NCI-H1694 treated with DMSO at 0.1 percent for 48 hours (cell line): ENCODE measurements at places on chromosomes 12 and 14.

GRCh38 chr14:57933349-57933748 is 67.5 kb upstream of the SLC35F4 start:
- no peak for DNase-seq

DNA sequence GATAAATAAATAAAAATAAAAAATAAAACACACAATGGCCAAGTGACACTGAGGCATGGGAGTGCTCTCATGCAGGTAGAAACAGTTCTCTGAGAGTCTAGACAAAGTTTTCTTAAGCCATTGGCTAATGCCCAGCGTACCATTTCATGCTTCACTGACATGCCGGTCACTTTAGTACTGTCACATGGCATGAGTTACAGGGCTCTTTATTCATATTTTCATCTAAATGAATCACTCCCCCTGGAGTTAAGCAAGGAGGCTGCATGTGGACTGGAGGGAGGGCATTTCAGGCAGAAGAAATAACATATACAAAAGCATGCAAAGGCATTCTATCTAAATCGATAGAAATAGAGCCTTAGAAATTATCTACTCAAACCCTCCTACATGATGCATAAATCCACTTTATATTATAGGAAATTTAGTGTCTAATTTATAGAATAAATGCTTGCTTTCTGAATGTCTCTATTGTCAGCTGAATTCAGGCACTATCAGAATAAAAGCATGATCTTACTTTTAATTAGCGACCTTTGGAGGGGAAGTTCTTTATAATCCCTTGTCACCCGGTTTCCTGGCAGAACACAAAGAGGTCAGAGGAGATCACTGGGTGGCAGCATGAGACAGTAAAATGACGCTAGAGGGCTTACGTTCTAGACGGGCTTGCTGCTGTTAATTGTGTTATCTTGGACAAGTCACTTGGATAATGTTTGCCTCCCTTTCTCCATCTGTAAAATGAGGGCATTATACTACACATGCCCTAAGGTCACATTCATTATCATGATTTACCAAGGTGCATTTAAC is 17.5 kb downstream of the DYRK4 start:
- DNase-seq = peak; percentile 6

DNA sequence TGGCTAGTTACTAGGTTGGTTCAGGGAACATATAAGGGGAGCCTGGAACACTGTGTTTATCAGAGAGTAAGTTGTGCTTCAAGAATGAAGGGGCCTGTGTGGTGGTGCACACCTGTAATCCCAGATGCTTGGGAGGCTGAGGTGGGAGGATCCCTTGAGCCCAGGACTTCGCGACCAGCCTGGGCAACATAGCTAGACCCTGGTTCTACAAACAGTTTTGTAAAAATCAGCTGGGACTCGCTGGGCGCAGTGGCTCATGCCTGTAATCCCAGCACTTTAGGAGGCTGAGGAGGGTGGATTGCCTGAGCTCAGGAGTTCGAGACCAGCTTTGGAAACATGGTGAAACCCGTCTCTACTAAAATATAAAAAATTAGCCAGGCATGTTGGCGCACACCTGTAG is 42.1 kb upstream of the GPR132 start:
- no peak for DNase-seq

DNA sequence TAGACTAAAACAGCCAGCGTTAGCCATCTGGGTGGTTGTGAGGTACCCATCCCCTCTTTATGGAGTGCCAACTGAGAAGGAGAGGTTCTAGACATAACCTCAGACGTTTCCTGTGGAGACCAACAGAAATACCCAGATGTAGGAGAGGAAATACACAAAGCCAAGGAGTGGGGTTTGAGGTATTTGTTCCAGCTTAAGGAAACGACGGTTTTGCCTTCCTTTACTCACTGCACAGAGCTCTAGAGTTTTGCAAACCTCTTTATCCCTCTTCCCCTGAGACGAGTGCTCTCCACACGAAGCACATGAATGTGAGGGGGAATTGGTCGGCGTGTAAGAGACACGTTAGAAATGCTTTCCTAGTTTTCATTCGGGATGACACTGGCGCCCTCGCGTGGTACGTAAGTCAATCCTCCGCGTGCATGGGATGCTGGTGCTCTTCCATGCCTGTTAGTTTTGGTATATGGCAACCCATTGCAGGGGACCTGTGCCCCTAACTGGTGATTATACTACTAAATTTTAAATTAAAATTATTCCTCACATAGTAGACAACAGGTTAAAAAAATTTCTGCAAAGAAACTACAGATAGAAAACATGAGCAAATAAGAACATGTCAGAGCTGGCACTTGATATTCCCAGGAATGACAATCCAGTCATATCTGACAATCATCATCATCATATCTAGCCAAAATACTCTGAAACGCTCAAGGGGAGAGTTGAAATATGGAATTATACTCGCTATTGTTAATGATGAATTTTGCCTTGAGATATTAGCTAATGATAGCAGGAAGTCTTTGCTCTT is 121.7 kb downstream of the PPM1H start:
- DNase-seq = no peak

DNA sequence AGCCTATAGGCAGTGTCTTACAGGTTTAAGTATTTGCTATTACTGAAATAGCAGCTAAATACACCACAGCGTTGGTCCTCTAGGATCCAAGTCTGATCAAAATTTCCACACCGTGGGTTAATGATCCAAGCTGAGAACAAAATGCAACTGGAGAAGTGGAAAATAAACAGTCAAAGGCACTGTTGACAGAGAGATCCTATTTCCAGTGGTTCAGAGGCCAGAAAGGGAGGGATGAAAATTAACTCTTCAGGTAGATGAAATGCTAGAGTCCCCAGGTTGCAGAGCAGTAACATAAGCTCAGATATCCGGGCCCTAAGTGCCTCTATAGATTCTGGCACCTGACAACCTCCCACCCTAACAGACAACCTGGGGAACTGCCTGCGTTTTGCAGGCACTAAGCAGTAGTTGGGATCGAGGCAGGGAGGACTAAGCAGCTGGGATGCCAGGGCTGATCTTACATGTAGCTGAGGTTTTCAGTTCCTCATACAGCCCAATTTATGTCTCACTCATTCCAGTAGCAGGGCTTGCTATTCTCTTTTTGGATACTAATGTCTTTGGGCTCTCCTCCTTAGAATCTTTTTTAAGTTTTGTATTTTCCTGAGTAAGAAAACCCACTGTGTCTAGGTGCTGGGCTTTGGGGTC is 42.7 kb upstream of the CRACR2A start:
- DNase-seq = no peak

- DNase-seq = no peak
Measured at GRCh38 chr12:92272061-92272964, 126.7 kb upstream of the BTG1 start.

DNA sequence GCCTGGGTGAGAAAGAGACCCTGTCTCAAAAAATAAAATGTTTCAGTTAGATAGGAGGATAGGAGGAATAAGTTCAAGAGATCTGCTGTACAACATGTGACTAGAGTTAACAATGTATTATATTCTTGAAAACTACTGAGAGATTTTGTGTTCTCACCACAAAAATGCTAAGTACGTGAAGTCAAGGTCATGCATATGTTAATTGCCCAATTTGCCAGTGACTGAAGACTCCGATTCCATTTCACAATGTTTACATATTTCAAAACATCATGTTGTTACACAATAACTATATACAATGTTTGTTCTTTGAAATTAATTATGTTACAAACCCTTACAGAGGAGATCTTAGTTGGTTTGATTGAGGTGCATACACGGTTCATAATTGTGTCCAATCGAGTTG is 52.1 kb downstream of the SLC15A4 start:
- DNase-seq = no peak

GRCh38 chr12:108637222-108637971 is 3.7 kb upstream of the SELPLG start:
- DNase-seq = no peak

DNA sequence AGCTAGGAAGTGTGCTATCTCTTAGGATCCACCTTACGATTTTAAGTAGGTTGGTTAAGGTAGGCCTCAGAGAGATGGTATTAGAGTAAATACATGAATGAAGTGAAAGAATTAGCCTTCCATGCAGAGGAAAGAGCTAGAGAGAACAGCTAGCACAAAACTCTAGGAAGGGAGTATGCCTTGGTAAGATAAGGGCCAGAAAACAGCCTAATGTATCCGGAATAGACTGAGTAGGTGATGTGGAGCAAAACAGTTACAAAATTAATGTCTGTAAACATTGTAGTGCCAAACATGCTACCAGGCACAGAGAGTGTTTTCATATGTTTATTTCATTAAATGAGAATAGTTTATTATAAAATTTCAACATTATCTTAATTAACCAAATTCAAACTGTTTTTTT is 315.1 kb downstream of the SOX5 start:
- DNase-seq = no peak

DNA sequence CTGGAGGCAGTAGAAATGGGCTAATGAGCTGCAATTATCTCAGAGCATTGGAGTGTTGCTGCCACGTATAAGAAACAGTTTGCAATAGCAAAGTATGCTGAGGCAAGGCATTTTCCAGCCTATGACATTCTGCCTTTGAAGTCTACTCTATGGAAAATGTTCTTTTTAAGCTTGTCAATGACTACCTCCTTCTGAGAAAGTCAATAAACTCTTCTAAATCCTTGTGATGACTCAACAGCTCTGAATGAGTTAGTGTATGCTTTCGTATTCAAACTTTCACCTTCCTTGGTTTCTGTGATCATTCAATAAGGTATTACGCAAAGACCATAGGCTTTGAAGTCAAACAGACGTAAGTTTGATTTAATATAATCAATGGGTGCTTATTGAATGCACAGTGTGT is 111.2 kb downstream of the CAPZA3 start:
- DNase-seq = no peak

GRCh38 chr12:54215989-54216796 is 27.4 kb upstream of the SMUG1 start:
- DNase-seq = peak; percentile 57

- peak; percentile 51 for DNase-seq
Measured at GRCh38 chr12:40010899-40011774, 94.7 kb downstream of the SLC2A13 start.

- DNase-seq = no peak
Measured at GRCh38 chr12:39102474-39103209, 197.3 kb upstream of the CPNE8 start.

DNA sequence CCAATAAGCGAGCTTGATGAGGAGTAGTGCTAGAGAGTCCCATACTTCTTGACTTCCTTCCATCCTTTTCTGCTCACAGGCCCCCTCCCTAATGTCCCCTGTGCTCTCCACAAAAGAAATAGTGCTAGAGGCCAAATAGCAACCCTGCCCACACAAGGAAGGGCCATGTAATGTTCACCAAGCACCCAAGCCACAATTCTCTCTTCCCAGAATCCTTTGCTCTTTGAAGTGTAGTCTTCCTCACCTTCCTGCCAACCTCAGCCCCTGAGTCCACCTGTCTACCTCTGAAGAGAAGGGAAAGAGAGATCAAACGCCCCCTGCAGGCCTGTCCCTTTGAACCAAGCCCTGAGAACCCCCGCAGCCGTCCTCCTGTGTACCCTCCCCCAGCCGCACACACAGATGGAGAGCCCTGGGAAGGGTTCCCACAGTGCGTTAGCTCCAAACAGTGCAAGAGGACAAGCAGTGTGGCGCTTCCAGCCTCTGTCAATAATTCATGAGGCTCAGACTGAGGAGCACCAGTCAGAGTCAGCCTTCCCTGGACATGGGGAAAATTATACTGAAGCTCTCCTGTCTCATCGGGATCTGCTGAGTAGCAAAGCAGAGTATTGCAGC is 1.9 kb upstream of the DHRS4 start:
- DNase-seq = no peak

- DNase-seq = no peak
Measured at GRCh38 chr14:35134329-35135123, 12.2 kb downstream of the PRORP start.

DNA sequence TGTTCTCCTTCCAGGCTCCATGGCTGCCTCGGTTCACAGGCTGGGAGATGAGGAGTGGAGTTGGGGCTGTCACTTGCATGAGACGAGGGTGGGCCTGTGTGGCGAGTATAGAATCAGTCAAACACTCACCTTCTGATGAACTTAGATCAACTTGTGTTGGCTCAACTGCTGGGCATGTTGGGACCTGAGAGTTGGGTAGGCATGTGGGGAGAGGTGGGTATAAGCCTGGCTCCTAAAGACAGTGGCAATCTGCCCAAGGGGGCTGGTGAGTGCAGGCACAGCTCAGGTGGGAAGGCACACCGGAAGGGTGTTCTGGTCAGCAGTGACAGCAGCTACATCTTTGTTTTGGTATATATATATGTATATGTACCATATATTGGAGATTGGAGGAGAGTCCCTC is 30.1 kb upstream of the TDRD9 start:
- no peak for DNase-seq

GRCh38 chr12:117067016-117067415 is 32.2 kb downstream of the TESC start:
- no peak for DNase-seq

DNA sequence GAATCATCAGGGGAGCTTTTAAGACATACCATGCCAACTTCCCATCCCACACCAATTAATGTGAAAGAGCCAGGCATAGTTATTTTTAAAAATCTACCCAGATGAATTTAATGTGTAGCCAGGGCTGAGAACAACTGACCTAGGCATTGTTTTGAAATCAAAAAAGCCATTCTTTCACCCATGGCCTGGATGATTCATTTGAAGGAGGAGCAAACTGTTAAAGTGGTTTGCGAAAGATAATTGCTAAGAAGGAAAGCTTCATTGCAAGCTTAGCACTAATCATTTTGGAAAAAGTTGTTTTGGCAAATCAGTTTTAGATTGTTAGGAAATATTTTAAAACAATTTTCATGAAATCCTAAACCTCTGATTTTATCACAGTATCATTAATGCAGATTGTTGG is 2.1 kb upstream of the GTSF1 start:
- no peak for DNase-seq
